Activated T-cell treated with anti-CD3 and anti-CD28 coated beads, Interleukin-2, amount 50 U/mL, for 24 hours (primary cell): ENCODE measurements at places on chromosomes 3 and 15.

GRCh38 chr3:187243933-187244524 lies 46.7 kb downstream of the RTP1 start:
- H3K27ac ChIP-seq, result no peak overlapping the region
- peaks cover 13% of the 10 kb centered on the region for H3K4me1 ChIP-seq
- H3K36me3 ChIP-seq, result no peaks in the 10 kb centered on the region
- no peaks in the 10 kb centered on the region for H3K27me3 ChIP-seq
- H3K4me3 ChIP-seq, result no peak overlapping the region

DNA sequence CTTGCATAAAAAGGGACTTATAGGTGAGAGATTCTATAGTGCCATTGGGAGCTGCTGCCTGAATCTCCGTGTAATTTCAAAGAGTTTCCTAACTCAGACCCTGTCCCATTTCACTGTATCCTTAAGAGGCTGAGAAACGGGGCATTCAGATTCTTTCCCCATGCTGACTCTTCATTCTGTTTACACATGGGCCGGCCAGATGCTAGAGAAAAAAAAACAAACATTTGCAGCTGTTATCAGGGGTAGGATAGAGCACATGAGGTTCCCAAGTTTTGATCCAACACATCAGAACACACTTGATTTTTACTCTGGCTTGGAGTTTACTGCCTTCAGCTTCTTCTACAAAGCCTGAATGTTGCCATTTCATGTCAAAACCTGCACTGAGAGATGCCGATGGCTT lies 215.9 kb upstream of the TPRG1 start:
- DNase-seq, result no peak
- no peaks in the 10 kb centered on the region for H3K27me3 ChIP-seq
- peak overlapping the region; percentile 31 for H3K27ac ChIP-seq
- no peak overlapping the region for H3K4me3 ChIP-seq
- H3K4me1 ChIP-seq, result peaks cover 58% of the 10 kb centered on the region
- no peaks in the 10 kb centered on the region for H3K36me3 ChIP-seq

GRCh38 chr15:79116771-79117170 lies 26.2 kb upstream of the RASGRF1 start:
- no peak overlapping the region for H3K27ac ChIP-seq
- H3K27me3 ChIP-seq, result peaks cover 30% of the 10 kb centered on the region
- no peaks in the 10 kb centered on the region for H3K36me3 ChIP-seq
- H3K4me3 ChIP-seq, result no peak overlapping the region
- DNase-seq, result no peak

GRCh38 chr3:139317660-139318430 lies 26.0 kb upstream of the MRPS22 start:
- H3K4me3 ChIP-seq, result no peak overlapping the region
- no peak overlapping the region for H3K27ac ChIP-seq
- DNase-seq, result no peak
- H3K36me3 ChIP-seq, result no peaks in the 10 kb centered on the region
- peaks cover 31% of the 10 kb centered on the region for H3K27me3 ChIP-seq

GRCh38 chr3:74801924-74802323 lies 187.5 kb upstream of the CNTN3 start:
- H3K4me1 ChIP-seq, result no peaks in the 10 kb centered on the region
- H3K27me3 ChIP-seq, result no peaks in the 10 kb centered on the region
- H3K27ac ChIP-seq, result no peak overlapping the region
- H3K4me3 ChIP-seq, result no peak overlapping the region
- DNase-seq, result no peak

GRCh38 chr3:155753038-155753639 lies 8.3 kb upstream of the PLCH1 start:
- H3K27ac ChIP-seq, result no peak overlapping the region
- no peaks in the 10 kb centered on the region for H3K36me3 ChIP-seq
- H3K4me1 ChIP-seq, result no peaks in the 10 kb centered on the region

- no peak overlapping the region for H3K4me3 ChIP-seq
- H3K4me1 ChIP-seq, result no peaks in the 10 kb centered on the region
Observed at GRCh38 chr15:48471073-48471472, 139.8 kb downstream of the DUT start.

- DNase-seq, result no peak
- H3K4me3 ChIP-seq, result no peak overlapping the region
- H3K36me3 ChIP-seq, result no peaks in the 10 kb centered on the region
- H3K4me1 ChIP-seq, result no peaks in the 10 kb centered on the region
- no peak overlapping the region for H3K27ac ChIP-seq
- peaks cover 19% of the 10 kb centered on the region for H3K27me3 ChIP-seq
Observed at GRCh38 chr15:39331584-39331983, 249.3 kb upstream of the THBS1 start.

DNA sequence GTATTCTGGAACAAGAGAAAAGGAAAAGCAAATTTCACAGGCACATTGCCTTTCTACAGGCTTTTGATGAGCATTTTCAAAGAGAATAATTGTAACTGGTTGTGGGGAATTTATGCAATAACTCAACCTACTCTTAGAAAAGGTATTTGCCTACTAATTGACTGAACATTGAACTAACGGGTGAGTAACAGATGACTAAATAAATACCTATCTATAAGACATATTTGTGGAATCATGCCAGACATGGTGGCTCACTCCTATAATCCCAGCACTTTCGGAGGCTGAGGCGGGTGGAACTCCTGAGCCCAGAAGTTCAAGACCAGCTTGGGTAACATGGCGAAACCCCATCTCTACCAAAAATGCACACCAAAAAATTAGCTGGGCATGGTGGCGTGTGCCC lies 367.7 kb downstream of the CGGBP1 start:
- H3K27me3 ChIP-seq, result no peaks in the 10 kb centered on the region
- no peaks in the 10 kb centered on the region for H3K4me1 ChIP-seq
- no peaks in the 10 kb centered on the region for H3K36me3 ChIP-seq
- no peak overlapping the region for H3K4me3 ChIP-seq

DNA sequence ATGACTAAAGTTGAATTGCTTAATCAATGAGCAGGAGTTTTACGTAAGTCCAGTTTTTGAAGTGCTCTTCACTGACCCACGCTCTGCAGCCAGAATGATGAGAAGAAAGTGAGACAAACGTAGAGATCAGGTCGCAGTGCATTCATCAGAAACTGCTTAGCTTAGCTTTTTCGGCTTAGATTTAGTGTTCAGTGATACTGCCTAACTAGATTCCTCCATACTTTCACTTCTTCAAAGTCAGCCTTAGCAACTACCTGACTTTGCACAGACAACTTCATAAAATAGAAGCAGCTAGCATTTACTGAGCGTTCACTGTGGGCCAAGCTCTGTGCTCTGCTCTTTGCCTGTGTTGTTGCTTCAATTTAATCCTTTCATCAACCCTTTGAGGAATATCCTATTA lies 116.1 kb downstream of the KCNH8 start:
- H3K4me1 ChIP-seq, result no peaks in the 10 kb centered on the region
- H3K4me3 ChIP-seq, result no peak overlapping the region
- no peak for DNase-seq
- H3K27me3 ChIP-seq, result no peaks in the 10 kb centered on the region

- H3K4me1 ChIP-seq, result no peaks in the 10 kb centered on the region
- H3K4me3 ChIP-seq, result no peak overlapping the region
- DNase-seq, result no peak
- H3K36me3 ChIP-seq, result no peaks in the 10 kb centered on the region
- H3K27me3 ChIP-seq, result peaks cover 3% of the 10 kb centered on the region
Observed at GRCh38 chr3:169362868-169363267, 300.6 kb downstream of the MECOM start.

DNA sequence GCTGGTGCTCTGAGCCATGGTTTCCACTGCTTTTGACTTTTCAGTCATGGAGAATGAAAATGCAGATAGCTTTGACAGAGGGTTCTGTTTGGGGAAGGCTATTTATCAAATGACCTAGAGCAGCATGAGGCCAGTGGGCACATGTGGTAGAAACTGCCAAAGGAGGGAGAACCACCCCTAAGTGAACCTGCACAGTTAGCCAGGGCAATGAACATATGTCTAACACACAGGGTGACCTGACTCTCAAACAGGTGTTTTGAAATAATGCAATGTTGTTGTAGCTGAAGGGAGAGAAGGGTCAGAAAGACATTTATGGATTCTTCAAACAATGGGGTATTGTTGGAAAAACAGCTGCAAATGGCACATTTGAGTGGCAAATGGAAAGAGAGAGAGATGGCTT lies 174.4 kb upstream of the FAM3D start:
- H3K36me3 ChIP-seq, result no peaks in the 10 kb centered on the region
- no peak overlapping the region for H3K4me3 ChIP-seq
- H3K27ac ChIP-seq, result no peak overlapping the region
- no peak for DNase-seq

- H3K4me3 ChIP-seq, result no peak overlapping the region
- no peaks in the 10 kb centered on the region for H3K36me3 ChIP-seq
- no peak for DNase-seq
- no peaks in the 10 kb centered on the region for H3K4me1 ChIP-seq
- no peak overlapping the region for H3K27ac ChIP-seq
Observed at GRCh38 chr15:76674883-76675282, 230.3 kb downstream of the SCAPER start.

GRCh38 chr3:12875857-12876836 lies 34.8 kb upstream of the RPL32 start:
- DNase-seq, result peak; percentile 51
- H3K27me3 ChIP-seq, result peaks cover 8% of the 10 kb centered on the region
- H3K4me1 ChIP-seq, result peaks cover 2% of the 10 kb centered on the region
- H3K4me3 ChIP-seq, result no peak overlapping the region
- H3K27ac ChIP-seq, result no peak overlapping the region
- no peaks in the 10 kb centered on the region for H3K36me3 ChIP-seq

- no peak for DNase-seq
- H3K27ac ChIP-seq, result no peak overlapping the region
- peaks cover 37% of the 10 kb centered on the region for H3K36me3 ChIP-seq
- no peaks in the 10 kb centered on the region for H3K27me3 ChIP-seq
Observed at GRCh38 chr3:138497851-138498250, 63.4 kb downstream of the ESYT3 start.

- no peaks in the 10 kb centered on the region for H3K4me1 ChIP-seq
- peaks cover 3% of the 10 kb centered on the region for H3K27me3 ChIP-seq
- H3K27ac ChIP-seq, result no peak overlapping the region
- no peaks in the 10 kb centered on the region for H3K36me3 ChIP-seq
Observed at GRCh38 chr3:151553888-151554287, 93.0 kb upstream of the IGSF10 start.

DNA sequence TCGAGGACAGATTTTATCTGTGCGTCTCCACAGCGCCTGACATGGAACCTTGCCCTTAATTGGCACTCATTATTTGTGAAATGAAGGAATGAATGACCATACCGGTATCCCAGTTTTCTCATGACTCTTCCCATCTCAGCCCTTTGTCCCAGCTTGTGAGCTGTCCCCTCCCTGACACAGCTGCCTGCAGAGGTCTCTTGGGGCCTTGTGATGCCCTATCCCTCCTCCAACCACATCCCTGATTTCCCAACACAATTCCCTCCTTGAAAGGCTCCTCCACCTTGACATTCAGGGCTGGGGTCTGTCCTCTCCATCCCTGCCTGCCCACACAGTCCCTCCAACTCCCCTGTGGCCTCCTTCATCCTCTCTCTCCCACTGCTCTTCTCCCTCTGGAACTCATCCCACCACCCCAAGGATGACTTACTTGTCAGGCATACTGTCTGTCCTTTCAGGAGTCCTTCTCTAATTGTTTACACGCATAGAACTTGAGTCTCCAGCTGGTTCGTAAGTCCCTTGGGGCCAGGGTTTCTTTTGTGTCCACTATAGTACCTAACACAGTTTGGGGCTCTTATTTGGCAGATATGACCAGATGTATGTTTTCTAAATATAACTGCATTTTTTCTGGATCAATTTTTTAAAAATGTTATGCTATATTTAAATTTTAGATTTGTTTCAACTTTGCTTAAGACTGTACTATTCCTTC lies 35.6 kb upstream of the FILIP1L start:
- DNase-seq, result no peak
- no peak overlapping the region for H3K27ac ChIP-seq
- H3K4me1 ChIP-seq, result peaks cover 4% of the 10 kb centered on the region
- H3K4me3 ChIP-seq, result no peak overlapping the region
- no peaks in the 10 kb centered on the region for H3K27me3 ChIP-seq

- H3K36me3 ChIP-seq, result no peaks in the 10 kb centered on the region
- no peak overlapping the region for H3K27ac ChIP-seq
- DNase-seq, result no peak
- H3K4me1 ChIP-seq, result no peaks in the 10 kb centered on the region
Observed at GRCh38 chr3:167151636-167152035, 228.5 kb downstream of the ZBBX start.

- H3K4me1 ChIP-seq, result no peaks in the 10 kb centered on the region
- H3K4me3 ChIP-seq, result no peak overlapping the region
- H3K27me3 ChIP-seq, result no peaks in the 10 kb centered on the region
Observed at GRCh38 chr3:46029953-46030543, 2.8 kb upstream of the XCR1 start.

GRCh38 chr15:89364341-89364740 lies 29.7 kb upstream of the POLG start:
- peaks cover 22% of the 10 kb centered on the region for H3K4me1 ChIP-seq
- peaks cover 96% of the 10 kb centered on the region for H3K27me3 ChIP-seq
- H3K27ac ChIP-seq, result no peak overlapping the region
- DNase-seq, result no peak

DNA sequence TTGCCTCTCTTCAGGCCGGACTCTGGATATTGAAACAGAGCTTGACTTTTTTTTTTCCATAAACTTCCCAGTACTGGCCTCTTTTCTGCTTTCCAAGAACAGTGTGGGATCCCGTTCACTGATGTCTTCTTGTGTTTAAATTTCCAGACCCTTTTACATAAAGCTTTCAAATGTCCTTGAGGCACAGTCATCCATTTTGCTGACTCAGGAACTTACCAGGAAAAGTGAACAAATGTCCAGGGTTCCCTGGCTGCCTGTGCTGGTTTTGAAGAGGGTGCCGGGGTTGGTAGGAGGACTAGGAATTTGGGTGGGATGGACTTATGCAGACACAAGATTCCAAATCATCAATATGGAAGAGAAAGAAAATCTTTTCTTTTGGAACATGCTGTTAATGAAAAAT lies 68.1 kb downstream of the CHDH start:
- H3K36me3 ChIP-seq, result no peaks in the 10 kb centered on the region
- no peak overlapping the region for H3K4me3 ChIP-seq
- no peaks in the 10 kb centered on the region for H3K27me3 ChIP-seq
- no peaks in the 10 kb centered on the region for H3K4me1 ChIP-seq
- DNase-seq, result no peak

GRCh38 chr15:92079647-92080255 lies 226.2 kb downstream of the SLCO3A1 start:
- H3K27ac ChIP-seq, result no peak overlapping the region
- peaks cover 18% of the 10 kb centered on the region for H3K4me1 ChIP-seq
- H3K27me3 ChIP-seq, result no peaks in the 10 kb centered on the region

DNA sequence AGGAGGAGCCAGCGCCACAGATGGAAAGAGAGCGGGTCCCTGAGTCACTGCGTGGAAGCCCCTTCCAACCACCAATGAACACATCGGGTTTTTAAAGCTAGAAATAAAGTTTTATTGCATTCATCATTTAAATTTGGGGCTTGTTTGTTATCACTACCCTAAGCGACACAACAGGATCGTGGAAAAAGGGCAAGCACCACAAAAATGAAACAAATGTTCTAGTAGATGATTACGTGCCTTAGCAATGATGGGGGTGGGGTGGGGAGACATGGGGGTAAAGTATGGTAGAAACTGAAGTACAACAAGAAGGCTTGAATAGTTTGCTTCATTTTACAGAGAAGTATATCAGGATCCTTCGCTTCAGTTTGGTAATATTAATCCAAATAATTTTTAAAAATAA lies 221.6 kb upstream of the ATP10A start:
- no peak for DNase-seq
- H3K36me3 ChIP-seq, result no peaks in the 10 kb centered on the region
- H3K27ac ChIP-seq, result no peak overlapping the region
- H3K4me1 ChIP-seq, result peaks cover 24% of the 10 kb centered on the region
- H3K27me3 ChIP-seq, result peaks cover 2% of the 10 kb centered on the region
- no peak overlapping the region for H3K4me3 ChIP-seq

- H3K27ac ChIP-seq, result no peak overlapping the region
- no peaks in the 10 kb centered on the region for H3K4me1 ChIP-seq
- no peaks in the 10 kb centered on the region for H3K27me3 ChIP-seq
- no peak overlapping the region for H3K4me3 ChIP-seq
- DNase-seq, result no peak
Observed at GRCh38 chr15:88077296-88078020, 179.1 kb downstream of the NTRK3 start.
